Activated CD8-positive, alpha-beta T cell treated with anti-CD3 and anti-CD28 coated beads for 36 hours (primary cell): ENCODE measurements at places on chromosomes 12 and 14. TPM values are rescaled to one million over a fixed set of nuclear protein-coding genes. Genes with fewer than 3 reads are reported as not detected.

The GLI1 gene
- total RNA-seq = 0.83 TPM

The HOXC10 gene
- total RNA-seq = not detected

The SLC22A17 gene
- 2.3 TPM for total RNA-seq

The SERPINA4 gene
- not detected for total RNA-seq

The PSME2 gene
- 440 TPM for total RNA-seq

The DIO3 gene
- total RNA-seq = not detected

The ACSS3 gene
- total RNA-seq = not detected

The LGMN gene
- total RNA-seq = 2.3 TPM

DNA sequence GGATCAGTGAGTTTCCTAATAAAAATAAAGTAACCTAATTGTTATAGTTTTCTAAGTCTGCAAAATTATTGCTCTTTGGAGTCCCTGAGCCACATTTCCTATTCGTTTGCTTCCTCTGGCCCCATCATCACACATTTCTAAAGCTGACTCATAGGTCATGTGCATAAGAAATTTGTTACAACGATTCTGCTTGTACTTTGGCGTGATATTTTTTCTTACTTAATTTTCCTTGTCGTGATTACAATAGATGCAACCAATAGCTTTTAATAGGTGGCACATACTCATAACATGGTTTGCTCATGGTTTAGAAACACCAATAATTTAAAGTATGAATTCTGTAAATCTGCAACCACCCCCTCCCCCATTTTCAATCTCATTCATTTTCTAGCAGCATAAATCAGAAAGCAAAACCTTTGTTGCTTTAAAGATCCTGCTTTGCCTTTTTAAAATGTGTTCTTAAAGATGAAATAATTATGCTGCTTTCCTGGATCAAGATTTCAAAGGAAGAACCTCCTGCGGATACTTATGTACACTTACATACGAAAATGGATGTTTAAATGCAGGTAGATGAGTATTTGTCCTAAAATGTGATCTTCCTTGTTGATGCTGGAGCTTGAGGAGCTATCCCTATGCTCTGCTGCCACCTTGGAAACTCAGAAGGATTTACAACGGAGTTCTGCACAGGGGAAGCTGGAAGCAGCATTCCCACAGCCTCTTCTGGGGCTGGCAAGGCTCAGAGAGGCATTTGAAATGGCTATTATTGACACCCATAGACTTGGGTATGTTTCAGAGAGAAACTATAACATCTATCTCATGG, 1.7 kb upstream of the FLRT2 start:
- H3K36me3 ChIP-seq = no peaks in the 10 kb centered on the region
- H3K4me1 ChIP-seq = peaks cover 15% of the 10 kb centered on the region
- no peak overlapping the region for H3K27ac ChIP-seq
- H3K4me3 ChIP-seq = no peak overlapping the region

DNA sequence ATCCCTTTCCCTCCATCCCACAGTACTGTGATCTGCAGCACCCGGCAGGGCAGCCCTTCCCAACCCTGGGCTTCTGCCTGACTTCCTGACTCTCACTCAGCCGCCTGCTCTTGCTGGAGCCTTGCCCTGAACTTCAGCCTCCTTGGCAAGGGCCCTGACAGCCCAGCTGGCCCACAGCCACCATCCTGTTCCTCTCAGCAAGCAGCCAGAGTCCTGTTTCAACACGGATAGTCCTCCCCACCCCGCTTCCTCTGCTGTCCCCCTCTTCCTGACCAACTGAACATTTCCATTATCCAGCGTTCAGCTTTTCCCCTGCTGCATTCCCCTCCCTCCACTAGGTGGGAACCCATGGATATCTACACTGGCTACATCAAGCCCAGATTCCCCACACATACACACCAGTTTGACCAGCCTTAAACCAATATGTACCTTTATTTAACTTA, 74.0 kb upstream of the MDM1 start:
- no peaks in the 10 kb centered on the region for H3K27me3 ChIP-seq
- H3K27ac ChIP-seq = no peak overlapping the region
- no peaks in the 10 kb centered on the region for H3K36me3 ChIP-seq
- no peak for DNase-seq

- H3K27ac ChIP-seq = no peak overlapping the region
- DNase-seq = no peak
- no peak overlapping the region for H3K4me3 ChIP-seq
- no peaks in the 10 kb centered on the region for H3K36me3 ChIP-seq
- peaks cover 2% of the 10 kb centered on the region for H3K4me1 ChIP-seq
Measured at GRCh38 chr14:97900196-97900854, 1103.1 kb downstream of the VRK1 start.

DNA sequence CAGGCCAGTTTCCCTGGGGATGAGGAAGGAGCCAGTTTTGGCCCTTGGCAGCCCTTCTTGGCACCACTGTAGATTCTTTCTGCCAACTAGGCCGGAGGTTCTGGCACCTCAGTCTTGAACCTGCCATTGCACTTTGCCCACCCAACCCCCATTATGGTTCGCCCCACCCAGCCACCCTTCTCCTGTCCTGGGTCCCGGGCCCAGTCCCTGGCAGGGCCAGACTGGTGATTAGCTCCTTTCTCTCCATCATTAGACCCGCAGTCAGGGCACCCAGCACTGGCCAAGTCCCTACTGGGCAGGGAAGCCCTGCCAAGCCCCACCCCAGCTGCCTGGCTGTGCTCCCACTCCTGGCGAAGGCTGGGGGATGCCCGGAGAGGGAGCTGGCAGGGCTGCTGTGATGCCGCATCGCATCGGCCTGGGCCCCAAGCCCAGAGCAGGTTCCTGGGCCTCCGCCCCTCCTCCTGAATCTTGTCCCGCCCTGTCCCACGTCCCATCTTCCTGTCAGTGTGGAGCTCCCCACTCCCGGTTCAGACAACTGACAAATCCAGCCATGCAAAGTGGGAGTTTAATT, 9.8 kb downstream of the FAM222A start:
- DNase-seq = no peak
- peaks cover 3% of the 10 kb centered on the region for H3K4me1 ChIP-seq
- peaks cover 6% of the 10 kb centered on the region for H3K27me3 ChIP-seq
- H3K27ac ChIP-seq = no peak overlapping the region
- no peak overlapping the region for H3K4me3 ChIP-seq

DNA sequence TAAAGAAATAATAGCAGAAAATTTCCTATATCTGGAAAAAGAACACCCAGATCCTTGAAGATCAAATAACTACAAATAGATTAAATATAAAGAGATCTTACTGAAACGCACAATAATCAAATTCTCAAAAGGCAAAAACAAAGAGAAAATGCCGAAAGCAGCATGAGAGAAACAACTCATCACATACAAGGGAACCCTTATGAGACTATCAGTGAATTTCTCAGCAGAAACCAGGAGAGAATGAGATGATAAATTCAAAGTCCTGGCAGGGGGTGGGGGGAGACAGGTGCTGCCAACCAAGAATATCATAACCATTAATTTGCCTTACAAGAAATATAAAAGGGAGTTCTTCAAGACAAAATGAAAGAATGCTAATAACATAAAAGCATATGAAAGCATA, 73.7 kb downstream of the CEP128 start:
- no peaks in the 10 kb centered on the region for H3K4me1 ChIP-seq
- peaks cover 17% of the 10 kb centered on the region for H3K36me3 ChIP-seq
- no peak overlapping the region for H3K27ac ChIP-seq
- H3K4me3 ChIP-seq = no peak overlapping the region
- no peaks in the 10 kb centered on the region for H3K27me3 ChIP-seq

- H3K4me1 ChIP-seq = peaks cover 94% of the 10 kb centered on the region
- peak overlapping the region; percentile 47 for H3K4me3 ChIP-seq
- peaks cover 62% of the 10 kb centered on the region for H3K36me3 ChIP-seq
- peak overlapping the region; percentile 99 for H3K27ac ChIP-seq
Measured at GRCh38 chr14:61444215-61444768, 122.9 kb downstream of the PRKCH start.

- peak; percentile 25 for DNase-seq
- no peaks in the 10 kb centered on the region for H3K36me3 ChIP-seq
- peak overlapping the region; percentile 84 for H3K27ac ChIP-seq
- H3K27me3 ChIP-seq = no peaks in the 10 kb centered on the region
- no peak overlapping the region for H3K4me3 ChIP-seq
- peaks cover 31% of the 10 kb centered on the region for H3K4me1 ChIP-seq
Measured at GRCh38 chr14:98444077-98444476, 827.9 kb downstream of the BCL11B start.

DNA sequence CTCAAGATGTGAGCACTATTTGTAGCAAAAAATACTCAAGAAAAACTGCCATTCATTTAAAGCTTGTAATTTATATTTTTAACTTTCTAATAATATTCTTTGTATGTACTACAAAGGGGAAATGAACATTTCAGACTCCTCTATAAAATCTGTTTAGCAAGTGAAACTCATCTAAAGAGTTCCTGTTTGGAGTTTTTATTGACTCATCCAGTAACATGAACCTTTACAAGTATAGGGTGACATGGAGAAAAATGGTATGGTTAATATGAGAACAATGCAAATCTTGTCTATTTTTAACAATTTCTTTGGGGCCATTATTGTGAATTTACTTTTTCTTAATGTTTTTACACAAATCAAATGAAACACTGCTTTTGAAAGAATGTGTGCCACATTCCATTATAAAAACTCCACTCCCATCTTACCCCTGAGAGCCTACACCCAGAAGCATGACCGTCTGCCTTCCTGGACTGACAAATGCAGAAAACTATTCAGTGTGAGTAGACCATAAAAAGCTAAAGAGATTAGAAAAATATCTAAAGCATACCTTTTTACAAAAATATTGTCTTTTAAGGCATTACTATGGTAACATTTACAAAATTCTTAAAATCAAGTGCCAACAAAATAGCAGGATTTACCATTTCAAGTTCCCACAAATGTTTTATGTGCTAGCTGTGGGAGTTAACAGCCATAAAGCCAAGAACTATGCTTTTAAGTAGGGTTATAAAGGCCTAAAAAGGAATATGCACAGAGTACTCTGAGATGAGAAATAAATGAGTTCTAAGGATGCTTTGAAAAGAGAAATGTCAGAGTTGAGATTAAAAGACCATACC, 144.0 kb downstream of the ADAMTS20 start:
- no peak for DNase-seq
- no peak overlapping the region for H3K4me3 ChIP-seq
- no peaks in the 10 kb centered on the region for H3K36me3 ChIP-seq
- no peaks in the 10 kb centered on the region for H3K27me3 ChIP-seq
- H3K27ac ChIP-seq = no peak overlapping the region
